ENCODE measurements at places on chromosomes 13 and 19.
A peak's percentile ranks its signal among the peaks of the same experiment; 100 is the strongest.

DNA sequence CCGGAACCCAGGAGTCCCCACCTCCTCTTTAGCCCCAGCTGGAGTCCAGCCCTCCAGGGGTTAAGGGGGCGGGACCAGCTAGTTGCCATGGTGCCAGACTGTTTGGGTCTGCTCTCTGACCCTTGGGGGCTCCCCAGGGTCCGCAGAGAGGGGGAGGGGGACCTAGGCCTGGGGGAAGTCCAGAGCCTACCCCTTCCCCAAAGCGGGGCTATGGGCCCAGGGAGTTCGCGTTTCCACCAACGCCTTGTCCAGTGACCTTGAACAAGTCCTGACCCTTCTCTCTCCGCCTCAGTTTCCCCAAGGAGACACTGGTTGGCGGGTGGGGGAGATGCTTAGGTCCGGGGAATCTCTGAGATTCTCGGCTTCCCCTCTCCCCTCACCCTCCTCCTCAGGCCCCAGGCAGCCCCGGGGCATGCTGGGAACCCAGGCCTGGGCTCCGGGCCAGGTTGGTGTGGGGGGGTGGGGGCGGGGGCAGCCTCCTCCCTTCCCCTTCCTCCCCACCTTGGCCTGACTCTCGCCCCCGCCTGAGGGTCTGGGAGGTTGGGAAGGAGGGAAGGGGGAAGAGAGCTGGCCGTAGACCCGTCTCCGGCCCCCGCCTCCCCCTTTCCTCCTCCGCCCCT lies 2.6 kb upstream of the SPACA6 start:
- DNase-seq: peak; percentile 80

DNA sequence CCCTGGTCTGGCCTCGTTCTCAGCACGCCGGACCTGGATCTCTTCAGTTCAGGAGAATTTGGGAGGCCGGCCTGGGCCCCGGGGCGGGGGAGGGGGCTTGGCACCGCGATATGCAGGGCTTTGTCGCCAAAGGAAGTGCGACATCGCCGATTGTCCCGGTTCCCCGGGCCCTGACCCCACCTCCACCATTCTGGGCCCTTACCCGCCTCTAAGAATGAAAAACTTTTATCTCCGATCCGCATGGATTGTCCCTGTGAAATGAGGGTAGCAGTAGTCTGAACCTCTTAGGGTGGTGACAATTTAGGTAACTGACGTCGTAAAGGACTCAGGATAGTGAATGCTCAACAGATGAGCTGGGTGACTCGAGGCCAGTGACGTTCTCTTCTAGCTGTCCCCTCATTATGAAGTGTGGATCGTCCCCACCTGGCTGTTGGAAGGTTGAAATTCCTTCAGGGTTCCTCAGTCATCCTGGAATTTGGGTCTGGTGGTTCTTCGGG lies 650 bp downstream of the DDA1 start:
- no peak for DNase-seq

DNA sequence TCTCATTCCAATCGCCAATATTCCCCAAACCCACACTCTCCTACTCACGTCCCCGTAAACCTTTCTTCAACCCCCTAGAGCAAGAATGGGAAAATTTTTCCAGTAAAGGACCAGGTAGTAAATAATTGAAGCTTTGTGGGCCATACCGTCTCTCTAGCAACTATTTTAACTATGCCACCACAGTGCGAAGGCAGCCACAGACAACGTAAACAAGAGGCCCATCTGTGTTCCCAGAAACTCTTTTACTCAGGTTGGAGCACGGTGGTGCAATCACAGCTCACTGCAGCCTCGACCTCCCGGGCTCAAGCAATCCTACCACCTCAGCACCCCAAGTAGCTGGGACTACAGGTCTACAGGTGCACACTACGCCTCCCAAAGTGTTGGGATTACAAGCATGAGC lies 3.0 kb downstream of the DPRX start:
- no peak for DNase-seq

- DNase-seq: no peak
Measured at GRCh38 chr13:36696410-36697010, 22.7 kb downstream of the SERTM1 start.

GRCh38 chr13:59680429-59681024 lies 483.2 kb downstream of the DIAPH3 start:
- DNase-seq: peak; percentile 78

DNA sequence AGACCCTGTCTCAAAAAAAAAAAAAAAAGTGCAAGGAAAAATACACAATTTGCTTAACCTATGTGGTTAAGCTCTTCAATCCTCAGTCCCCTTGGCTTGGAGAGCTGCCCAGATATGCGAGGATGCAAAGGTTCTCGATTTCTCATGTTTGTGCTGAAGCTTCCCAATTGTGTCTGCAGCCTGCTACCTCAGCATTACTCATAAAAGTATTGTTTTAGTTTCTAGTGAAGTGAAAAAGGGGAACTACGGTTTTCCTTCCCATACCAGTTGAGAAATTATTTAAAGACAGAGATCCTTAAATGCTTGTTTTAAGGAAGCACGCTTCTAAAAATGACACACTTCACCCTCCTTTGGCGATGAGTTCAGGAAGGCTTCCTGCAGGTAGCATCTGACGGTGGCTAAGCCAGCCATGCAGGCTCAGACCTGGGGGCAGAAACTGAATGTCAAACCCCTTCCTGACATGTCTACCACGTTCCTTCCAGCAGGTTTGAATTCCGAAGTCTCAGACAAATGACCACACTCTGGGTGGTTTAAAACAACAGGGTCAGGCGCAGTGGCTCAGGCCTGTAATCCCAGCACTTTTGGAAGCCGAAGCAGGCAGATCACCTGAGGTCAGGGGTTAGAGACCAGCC lies 47.9 kb downstream of the RUBCNL start:
- no peak for DNase-seq

GRCh38 chr19:2355168-2356035 lies 4.7 kb upstream of the TMPRSS9 start:
- no peak for DNase-seq
